CD4-positive, alpha-beta T cell treated with Interleukin-4 for 1 hour (primary cell): ENCODE measurements at places on chromosomes 7 and 10.
A peak's percentile ranks its signal among the peaks of the same experiment; 100 is the strongest.

DNA sequence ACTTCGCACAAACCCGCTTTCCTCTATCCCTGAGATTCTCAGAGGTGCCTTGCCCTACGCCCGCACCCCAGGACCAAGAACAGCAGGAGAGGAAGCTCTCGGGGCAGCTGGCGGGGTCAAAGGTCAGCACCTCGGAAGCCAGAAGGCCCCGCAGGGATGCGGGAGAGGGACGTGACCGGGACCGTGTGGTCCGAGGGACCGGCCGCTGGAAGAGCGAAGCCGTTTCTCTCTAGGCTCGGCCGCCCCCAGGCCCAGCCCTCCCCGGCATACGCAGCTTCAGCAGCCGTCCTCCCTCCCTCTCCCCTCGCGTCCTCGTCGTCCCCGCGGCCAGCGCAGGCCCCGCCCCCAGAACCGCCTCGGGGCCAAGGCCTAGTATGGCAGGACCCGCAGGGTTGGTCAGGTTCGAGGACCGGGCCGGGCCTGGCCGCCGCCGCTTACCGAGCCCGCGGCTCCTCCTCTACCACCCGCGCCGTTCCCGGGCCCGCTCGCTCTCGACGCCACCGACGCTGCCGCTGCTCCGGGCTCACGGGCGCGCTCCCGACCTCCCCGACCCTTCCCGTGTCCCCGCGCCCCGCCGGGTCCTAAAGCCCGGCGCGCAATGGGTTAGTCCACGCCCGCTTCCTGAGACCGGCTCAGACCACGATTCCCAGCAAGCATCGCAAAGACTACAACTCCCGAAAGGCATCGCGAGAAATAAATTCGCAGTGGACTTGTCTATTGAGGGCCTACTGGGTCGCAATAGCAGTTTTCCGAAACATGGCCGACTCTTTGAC lies at the start of gene ARMH3:
TSS of gene ARMH3 (minus strand) at position 527 of the 773 bp plus-strand sequence. CDS start 16,059 bp downstream, outside the sequence.
- DNase-seq: peak; percentile 91

DNA sequence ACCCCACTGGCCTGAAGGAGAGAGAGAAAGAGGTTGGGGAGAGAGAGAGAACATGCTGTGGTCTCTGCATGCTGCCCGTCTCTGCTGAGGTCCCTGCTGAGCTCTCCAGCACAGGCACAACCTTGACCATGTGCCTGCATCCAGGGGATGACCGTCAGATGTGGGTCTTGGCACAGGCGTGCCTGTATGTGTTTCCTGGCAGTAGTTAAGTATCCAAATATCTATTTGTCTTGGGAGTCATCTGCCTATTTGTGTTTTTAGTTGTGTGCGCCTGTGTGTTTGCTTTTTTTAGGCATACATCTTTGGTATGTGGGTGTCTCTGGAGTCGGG lies 1.9 kb upstream of the UNC5B start:
- no peak for DNase-seq

GRCh38 chr7:15407910-15408309 lies 153.9 kb downstream of the AGMO start:
- DNase-seq: no peak

DNA sequence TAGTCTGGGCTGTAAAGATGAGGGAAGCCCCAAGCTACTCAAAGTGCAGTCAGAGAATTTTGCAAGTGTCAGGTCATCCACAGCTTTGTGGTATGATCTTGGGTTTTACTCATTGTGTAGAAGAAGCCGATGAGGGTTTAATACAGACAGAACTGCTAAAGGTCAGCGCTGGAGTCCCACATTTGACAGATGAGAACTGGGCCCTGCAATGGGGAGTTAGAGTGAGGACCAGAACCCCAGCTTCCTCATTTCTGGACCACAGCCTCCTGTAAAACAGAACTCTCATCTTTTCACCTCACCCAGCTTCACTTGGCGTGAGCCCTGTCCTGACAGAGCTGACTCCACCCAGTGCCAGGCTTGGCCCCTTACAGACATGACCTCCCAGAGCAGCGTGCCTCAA lies 20.1 kb downstream of the LRRC20 start:
- no peak for DNase-seq

DNA sequence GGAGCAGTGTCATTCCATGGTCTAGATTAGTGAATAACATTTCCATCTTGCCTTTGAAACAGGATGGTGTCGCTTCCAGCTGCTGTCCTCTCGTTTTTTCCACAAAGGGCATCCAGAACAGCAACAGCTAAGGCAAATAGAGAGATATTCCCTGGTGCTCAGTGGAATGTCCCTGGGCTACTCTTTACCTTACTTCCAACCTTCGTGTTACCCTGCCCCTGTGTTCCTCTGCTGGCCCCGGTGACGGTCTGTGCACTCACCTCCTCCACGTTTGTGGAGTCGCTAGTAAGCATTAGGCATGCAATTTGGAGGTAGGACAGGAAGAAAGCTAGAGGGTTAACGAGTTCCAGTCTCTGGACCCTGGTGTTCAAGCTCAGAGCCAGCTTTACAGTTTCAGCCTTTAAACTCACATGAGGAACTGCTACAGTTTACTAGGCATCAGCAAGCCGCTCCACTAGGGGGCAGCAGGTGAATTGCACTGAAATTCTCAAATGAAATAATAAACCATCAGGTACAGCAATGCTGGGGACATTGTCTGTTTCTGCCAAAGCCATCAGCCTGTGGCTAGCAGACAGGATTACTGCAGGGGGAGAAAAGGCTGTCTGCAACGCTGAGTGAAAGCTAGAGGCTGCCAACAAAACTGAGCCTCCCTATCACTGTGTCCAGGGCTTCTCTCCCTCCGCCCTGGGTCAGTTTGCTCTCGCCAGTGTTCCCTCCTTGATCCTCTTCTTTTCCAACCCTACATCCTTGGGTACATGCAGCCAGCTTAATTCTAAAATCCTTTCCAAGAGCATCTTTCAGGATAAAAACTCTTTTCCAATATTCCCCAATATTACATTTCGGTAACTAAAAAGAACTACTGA lies 9.0 kb downstream of the MRPL32 start:
- peak; percentile 70 for DNase-seq

GRCh38 chr7:142523821-142524460 lies 225.3 kb upstream of the PRSS1 start:
- DNase-seq: no peak
